Stimulated activated memory B cell treated with anti-CD40 and anti-IgM and Interleukin-4, amounts not matched to agents 10 μg/mL and 1 μg/mL and 100 μg/mL, for 72 hours (primary cell): ENCODE measurements at places on chromosomes 2 and 18.
A peak's percentile ranks its signal among the peaks of the same experiment; 100 is the strongest.

- no peak for ATAC-seq
- H3K36me3 ChIP-seq, result no peaks in the 10 kb centered on the region
- no peaks in the 10 kb centered on the region for H3K27me3 ChIP-seq
- no peak overlapping the region for H3K4me3 ChIP-seq
- peaks cover 14% of the 10 kb centered on the region for H3K4me1 ChIP-seq
- no peak overlapping the region for H3K27ac ChIP-seq
Observed at GRCh38 chr2:11950896-11951295, 204.5 kb downstream of the LPIN1 start.

DNA sequence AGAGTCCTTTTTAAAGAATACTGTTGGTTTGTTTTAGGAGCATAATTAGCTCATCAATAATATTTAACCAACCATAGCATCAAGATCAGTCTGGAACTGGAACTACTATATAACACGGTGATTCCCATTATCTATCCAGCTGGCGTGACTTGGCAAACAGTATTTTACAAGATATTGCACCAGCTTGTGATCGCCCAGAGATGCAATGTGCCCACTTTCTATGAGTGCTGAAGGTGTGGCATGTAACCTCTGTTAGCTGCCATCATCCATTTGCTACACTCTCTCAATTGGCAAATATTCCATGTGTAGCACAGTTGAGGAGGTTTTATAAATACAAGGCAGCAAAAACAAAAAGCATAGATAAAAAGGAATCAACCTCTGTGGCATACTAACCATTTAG, 64.9 kb downstream of the FIGN start:
- H3K27ac ChIP-seq, result no peak overlapping the region
- no peak for ATAC-seq
- no peaks in the 10 kb centered on the region for H3K36me3 ChIP-seq
- H3K4me3 ChIP-seq, result no peak overlapping the region
- no peaks in the 10 kb centered on the region for H3K27me3 ChIP-seq

DNA sequence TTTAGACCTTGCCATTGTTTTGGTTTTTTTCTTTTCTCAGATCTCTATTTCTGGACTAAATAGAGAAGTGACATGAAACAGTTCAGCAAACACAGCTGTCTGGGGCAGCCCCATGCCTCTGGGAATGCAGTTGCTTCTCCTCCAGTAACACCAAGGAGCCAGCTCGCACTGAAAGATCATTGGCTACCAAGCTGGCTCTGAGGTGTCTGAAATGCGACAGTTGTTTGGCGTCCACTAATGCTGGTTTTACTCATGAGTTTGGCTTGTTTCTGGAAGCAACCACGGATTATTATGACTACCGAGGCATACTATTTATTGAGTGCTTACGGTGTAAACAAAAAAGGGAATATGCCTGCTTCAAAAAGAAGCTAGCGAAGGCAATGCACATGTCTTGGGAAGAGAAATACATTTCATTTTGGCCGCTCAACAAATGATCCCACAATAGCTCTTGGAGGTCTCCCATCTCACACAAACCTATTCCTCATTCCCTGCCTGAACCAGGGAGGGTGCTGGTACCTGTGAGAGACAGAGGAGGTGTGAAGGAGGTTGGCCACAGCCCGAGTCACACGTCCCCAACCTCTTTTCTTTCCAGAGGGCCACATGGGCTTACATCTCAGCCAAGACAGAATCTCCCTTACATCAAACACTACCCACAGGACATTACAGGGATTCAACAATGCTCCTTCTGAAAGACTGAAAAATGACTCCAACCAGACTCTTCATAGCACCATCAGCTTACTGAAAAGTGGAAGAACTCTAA, 37.5 kb upstream of the NEB start:
- peak overlapping the region; percentile 86 for H3K27ac ChIP-seq
- peak; percentile 98 for ATAC-seq
- H3K4me1 ChIP-seq, result peaks cover 87% of the 10 kb centered on the region
- H3K36me3 ChIP-seq, result peaks cover 24% of the 10 kb centered on the region
- H3K27me3 ChIP-seq, result no peaks in the 10 kb centered on the region

DNA sequence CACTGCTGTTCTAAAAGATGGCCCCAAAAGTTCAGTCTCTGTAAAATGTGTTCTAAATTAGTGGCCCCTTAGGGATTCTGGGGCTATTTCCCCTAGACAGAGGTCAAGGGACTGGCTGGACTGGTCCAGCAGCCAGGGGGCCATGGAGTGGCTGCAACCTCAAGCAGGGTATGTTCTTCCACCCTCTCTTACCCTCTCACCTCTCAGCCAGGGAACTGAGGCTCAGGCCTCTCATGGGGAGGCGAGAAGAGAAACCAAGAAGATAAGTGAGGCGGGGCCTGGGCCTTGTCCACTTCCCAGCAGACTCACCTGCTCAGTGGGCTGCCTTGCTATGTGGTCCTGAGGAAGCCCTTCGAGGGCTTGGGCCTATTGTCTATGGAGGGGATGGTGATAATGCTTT, 339.7 kb downstream of the MYCN start:
- ATAC-seq, result no peak
- H3K27ac ChIP-seq, result no peak overlapping the region
- H3K4me1 ChIP-seq, result no peaks in the 10 kb centered on the region

DNA sequence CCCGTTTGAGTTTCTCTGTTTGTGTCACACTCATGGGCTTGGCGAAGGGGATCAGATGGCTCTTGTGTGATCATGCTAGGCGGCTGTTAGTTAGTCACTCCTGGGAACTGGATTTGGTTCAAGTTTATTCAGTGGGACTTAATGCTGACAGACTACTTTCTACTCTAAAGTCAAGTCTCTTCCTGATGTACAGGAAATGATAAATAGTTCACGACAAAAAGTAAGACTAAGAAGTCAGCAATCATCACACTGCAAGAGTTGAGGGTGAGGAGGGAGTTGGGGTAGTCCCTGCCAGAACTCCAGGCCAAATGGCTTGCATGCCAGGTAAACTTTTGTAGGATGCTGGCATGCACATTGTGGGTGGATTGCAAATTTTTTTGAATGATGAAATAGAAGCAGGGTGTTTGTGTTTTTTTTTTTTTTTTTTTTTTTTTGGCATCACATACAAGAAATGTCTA, 25.1 kb upstream of the CCL20 start:
- peaks cover 11% of the 10 kb centered on the region for H3K27me3 ChIP-seq
- no peaks in the 10 kb centered on the region for H3K36me3 ChIP-seq
- H3K4me1 ChIP-seq, result peaks cover 7% of the 10 kb centered on the region

GRCh38 chr2:158071018-158071417, 30.7 kb upstream of the UPP2 start:
- no peak for ATAC-seq
- no peaks in the 10 kb centered on the region for H3K36me3 ChIP-seq
- H3K27ac ChIP-seq, result no peak overlapping the region
- no peak overlapping the region for H3K4me3 ChIP-seq
